Activated CD4-positive, alpha-beta T cell treated with anti-CD3 and anti-CD28 coated beads for 1 hour (primary cell): ENCODE measurements at places on chromosomes 16 and 17.

- no peak for DNase-seq
These were observed 11.8 kb downstream of the CCDC92B start for GRCh38 chr17:2737693-2738092.

DNA sequence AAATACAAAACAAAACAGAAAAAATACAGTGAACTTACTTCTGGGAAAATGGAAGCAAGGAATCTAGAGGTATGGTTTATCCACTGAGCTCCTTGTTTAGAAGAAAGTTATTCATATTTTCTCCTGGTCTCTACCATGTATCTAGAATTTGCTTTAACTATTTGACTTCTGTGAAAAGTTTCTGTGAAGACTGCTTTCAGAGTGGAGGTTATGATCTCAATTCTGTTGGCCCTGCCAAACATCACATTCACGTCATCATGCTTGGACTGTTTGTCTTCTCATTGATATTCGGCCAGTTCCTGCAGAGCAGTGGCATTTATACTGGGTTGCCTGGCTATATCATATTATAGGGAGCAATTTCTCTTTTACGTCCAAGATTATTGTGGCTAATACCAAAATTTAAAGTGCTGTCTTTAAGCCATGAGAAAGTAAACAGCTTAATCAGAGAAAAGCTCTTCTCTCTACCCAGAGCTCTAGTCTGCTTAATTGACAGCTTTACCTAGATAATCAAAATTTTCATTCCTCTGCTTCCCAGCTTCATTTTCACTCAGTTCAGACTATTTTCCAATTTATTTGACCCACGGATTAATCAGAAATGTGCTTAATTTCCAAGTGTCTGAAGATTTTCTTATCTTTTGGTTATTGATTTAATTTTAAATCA, at the start of gene ABCA8:
ABCA8 (minus strand) TSS at position 212 of the 661 bp plus-strand sequence. CDS start 13,358 bp downstream, outside the sequence.
- no peak for DNase-seq

GRCh38 chr16:2150418-2151187, 2.2 kb downstream of the RAB26 start:
- DNase-seq: no peak

GRCh38 chr17:17401271-17401781, 75.5 kb upstream of the MED9 start:
- DNase-seq: no peak

DNA sequence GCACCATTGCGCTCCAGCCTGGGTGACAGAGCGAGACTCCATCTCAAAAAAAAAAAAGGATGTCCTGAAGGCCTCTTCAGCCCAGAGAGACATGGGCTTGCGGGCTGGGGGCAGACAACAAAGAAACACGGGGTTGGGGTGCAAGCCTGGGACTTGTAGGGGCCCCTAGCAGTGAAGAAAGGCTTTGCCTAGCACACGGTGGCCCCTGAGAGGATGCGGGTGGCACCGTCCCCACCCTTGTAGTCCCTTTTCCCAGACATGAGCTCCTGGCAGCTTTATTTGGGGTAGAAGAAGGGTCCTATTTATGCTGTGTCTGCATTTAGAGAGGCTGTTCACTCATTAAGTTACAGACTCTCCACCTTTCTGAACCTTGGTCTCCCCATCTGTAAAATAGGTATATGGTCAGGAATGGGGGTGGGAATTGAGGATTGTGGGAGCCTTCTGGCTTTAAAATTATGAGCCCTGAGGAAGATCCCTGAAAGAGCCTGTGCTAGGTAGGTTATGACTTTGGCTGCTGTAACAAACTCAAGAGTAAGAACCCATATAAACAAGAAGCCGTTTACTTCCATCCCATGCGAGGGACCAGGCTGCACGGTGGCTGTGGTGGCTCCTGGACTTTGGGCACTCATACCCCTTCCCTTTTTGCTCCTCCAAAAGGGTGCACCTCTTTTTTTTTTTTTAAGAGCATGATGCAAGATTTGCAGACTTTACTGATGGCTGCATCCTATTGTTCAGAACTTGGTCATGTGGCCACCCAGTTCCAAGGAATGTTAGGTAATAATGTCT, 20.6 kb upstream of the ADGRG1 start:
- no peak for DNase-seq
